ENCODE measurements at places on chromosomes 12 and 14.

DNA sequence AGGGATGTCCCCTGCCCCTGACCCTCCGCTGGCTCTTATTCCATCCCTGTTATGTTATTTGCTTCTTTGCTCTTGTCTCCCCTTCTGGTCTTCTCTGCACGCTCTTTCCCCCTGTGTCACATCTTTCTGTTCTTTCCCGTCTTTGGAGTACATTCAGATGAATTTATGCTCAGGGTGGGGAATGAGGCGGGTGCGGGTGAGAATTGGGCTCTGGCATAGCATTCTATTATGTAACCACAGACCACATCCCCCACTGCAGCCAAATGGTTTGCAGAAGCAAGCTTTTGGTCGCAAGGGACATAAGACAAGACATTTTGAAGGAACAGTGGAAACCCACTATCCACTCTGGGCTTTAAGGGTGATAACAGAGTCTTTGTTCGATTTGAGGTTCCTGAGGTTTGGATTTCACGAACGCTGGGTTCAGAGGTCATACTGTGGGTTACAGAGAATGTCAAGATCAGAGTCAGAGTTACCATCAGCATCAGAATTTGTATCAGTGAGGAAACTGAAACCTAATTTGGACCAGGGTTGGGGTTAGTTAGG is 3.8 kb downstream of the ENDOU start:
- no peak for DNase-seq

DNA sequence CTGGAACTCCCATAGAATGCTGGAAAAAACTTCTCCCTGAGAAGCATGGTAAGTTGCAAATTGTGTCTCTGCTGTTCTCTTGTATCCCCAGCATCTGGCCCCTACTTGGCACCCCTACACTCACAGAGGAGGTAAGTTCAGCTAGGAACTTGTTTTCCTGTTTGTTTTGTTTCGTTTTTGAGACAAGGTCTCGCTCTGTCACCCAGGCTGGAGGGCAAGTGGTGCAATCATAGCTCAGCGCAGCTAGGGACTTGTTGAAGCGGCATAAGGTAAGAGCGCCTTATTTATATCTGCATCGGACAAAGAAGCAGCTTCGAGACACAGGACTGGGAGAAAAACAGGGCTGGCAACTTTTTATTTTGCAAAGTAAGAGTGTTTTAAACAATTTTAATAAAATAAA is 18.5 kb upstream of the ANO2 start:
- no peak for DNase-seq

- no peak for DNase-seq
These were observed at the start of gene SP7 for GRCh38 chr12:53336181-53336681. TSS of gene SP7 (minus strand) at chr12:53336354. CDS start at chr12:53335646, 708 bp downstream.

- no peak for DNase-seq
These were observed 24.3 kb downstream of the HIF1A start for GRCh38 chr14:61719344-61720293.

- DNase-seq = no peak
These were observed 149.4 kb upstream of the HIF1A start for GRCh38 chr14:61545726-61546455.

- DNase-seq = no peak
These were observed 1088.8 kb downstream of the FSCB start for GRCh38 chr14:43418324-43418723.

- DNase-seq = no peak
These were observed 1.8 kb downstream of the JAG2 start for GRCh38 chr14:105166571-105167302.

- no peak for DNase-seq
These were observed 7.8 kb upstream of the SLC6A12 start for GRCh38 chr12:221736-222135.

- DNase-seq = no peak
These were observed 39.5 kb upstream of the USP44 start for GRCh38 chr12:95590775-95591174.

DNA sequence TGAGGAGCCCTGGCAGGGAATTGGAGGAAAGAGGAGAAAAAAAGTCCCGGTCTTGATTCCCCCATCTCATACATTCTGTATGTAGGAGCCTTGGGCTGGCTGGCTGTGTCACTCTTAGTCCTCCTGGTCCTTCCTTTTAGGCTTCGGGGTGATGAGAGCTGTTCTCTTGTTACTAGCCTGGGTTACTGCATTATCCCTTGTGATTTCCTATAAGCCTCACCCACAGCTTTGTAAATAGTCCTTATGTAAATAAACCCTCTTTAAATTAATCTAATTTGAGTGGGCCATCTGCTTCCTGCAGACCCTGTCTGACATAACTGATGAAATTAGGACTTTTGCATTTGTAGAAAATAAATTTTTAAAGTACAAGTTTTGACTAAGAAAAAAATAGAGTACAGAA is 19.2 kb downstream of the DNM1L start:
- no peak for DNase-seq

DNA sequence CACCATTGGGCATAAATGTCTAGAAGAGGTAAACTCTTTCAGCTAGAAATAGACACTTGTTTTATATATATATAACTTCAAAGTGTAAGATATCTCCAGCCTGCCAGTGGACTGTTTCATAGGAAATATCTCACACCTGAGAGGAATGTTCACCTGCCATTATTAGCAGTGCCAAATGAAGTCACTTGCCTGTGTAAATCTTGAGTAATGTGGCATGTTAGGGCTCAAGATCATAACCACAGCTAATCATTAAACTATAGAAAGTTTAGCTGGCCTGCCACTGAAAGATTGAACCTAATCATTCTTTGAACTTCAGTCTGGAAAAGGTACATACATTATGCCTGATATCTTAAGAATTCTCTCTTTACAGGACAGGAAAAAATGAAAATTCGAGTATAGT is 25.5 kb upstream of the KCNJ8 start:
- DNase-seq = no peak

DNA sequence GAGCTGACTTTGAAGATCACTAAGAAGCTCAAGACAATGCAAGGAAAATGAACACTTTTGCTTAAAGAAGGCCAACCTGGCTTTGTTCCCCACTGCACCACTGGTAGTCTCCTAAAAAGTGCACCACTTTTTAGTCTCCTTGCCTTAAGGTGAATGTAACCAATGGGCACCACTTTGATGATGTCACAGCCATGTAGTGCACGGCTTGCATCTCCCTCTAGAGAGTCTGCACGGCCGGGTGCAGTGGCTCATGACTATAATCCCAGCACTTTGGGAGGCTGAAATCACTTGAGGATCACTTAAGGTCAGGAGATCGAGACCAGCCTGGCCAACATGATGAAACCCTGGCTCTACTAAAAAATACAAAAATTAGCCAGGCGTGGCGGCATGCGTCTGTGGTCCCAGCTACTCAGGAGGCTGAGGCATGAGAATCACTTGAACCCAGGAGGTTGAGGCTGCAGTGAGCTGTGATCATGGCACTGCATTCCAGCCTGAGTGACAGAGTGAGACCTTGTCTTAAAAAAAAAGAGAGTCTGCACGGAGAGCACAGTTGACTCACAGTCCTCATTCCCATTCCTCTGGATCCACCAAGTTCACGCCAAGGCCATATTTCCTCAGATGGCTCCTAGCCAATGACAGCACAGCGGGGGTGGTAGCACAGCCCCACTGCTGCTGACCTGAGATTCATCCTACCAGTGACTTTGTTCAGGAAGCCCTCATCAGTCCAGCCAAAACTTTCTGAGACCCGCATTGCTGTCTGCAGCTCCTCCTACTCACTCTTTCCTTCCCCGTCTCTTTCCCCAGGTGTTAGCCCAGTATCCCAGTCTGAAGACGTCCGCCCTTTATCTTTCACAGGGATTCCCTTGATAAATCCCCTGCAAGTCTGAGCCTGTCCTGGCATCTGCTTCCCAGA is 16.5 kb upstream of the IFT81 start:
- no peak for DNase-seq

- no peak for DNase-seq
These were observed 378.8 kb upstream of the TBX3 start for GRCh38 chr12:115062741-115063140.

DNA sequence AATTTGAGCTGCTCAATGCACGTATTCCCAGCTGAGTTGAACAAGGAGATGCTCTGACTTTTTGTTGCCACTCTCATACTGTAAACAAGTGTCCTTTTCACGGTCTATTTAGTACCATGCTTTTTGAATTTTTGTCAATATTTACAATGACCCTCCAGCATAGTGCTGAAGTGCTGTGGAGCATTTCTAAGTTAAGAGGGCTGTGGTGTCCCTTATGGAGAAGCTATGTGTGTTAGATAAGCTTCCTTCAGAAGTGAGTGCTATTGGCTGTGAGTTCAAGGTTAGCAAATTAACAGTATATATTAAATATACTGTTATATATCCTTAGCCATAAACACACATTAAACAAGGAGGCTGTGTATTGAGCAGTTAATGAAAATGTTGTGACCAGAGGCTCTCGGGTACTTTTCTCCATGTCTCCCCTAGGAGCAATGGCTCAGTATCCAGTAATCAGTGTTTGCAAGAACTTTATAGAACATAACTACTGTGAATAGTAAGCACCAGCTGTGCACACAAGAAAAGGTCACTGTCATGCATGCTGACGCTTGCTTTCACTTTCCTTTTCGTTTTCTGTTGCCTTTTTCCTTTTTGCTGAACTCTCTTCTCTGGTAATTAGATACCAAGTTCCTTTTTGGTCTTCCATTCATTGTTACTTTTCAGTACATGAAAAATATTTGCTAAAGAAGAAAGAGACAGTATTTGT is 187.2 kb upstream of the NEDD1 start:
- no peak for DNase-seq

- no peak for DNase-seq
These were observed 44.4 kb upstream of the PWP1 start for GRCh38 chr12:107641154-107641553.

- no peak for DNase-seq
These were observed 285.7 kb upstream of the SEL1L start for GRCh38 chr14:81819344-81819743.

Data from activated T-cell treated with anti-CD3 and anti-CD28 coated beads for 1 hour (primary cell).